ENCODE measurements at places on chromosomes 13 and 19. TPM values are rescaled to one million over a fixed set of nuclear protein-coding genes. Genes with fewer than 3 reads are reported as not detected.

- DNase-seq, result no peak
Measured at GRCh38 chr19:54551950-54552912, 21.4 kb upstream of the LILRA2 start.

GRCh38 chr19:29260477-29261317 is 47.7 kb upstream of the UQCRFS1 start:
- DNase-seq, result no peak

ZIC5 gene
- not detected for total RNA-seq

DNA sequence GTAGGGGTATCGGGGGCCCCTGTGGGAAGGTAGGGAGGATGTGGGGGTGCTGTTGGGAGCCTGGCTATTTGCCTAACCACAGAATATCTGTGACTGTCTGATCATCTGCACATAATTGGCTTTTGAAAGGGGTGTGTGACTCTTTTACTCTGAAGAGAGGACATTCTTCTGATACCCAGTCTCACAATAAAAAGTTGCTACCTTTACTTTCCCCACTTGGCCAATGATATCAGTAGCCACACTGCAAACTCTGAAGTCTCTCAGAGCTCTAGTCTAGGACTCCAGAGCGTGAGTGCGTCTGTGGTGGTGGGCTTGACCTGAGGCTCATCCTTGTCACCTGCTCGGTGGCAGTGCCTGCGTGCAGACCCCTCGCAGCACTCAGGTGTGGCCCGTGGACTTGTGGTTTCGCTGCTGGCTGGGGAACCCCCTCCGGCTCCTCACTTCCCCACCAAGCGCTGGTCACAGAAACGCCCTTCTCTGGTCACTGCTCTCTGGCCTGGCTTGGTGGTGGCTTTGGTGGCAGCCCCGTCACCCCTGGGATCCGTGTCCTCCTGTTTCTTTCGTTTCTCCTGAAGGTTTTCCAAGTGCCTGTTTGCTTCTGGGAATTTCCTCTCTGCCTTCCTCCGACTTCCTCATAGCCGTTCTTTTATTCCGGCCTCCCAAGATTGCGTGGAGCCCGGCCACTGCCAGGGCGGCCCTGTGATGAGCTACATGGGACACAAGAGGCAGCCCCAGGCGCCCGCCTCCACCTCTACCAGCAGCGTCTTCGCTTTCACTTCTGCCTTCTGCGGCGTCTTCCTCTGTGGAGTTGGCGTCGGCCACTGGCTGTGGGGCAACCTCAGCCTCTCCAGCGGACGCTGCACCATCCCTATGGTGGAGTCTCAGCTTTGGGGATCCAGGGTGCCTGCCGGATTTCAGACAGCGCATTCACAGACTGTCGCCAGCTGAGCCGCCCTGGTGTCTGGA is 78.0 kb downstream of the ATP11A start:
- DNase-seq, result no peak

PSG3 gene
- not detected for total RNA-seq

DNA sequence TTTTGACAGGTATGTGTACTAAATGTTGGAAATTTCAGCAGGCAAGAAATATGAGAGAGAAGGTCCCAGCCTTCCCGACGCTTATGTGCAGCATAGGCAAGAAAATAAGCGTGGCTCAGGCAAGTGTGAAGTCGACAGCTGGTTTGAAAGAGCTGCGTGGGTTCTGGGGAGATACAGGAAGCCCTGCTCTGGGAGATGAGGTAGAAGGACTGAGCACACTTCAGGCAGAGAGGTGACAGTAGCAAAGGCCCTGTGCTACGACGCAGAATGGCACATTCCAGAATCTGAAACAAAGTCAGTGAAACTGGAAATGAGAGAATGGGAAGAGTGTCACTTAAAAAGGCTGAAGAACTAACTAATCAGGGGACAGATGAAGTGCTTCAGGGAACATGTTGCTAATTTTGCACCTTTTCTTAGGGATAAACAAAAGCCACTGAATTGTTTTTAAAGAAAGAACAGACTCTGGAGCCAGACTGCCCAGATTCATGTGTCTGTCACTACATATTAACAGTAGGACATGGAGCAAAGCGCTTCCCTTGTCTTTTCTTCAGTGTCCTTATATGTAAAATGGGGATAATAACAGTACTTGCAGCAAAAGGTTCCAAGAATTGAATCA is 160.1 kb downstream of the SPRY2 start:
- no peak for DNase-seq

GRCh38 chr19:43318796-43319314 is 34.6 kb upstream of the CD177 start:
- DNase-seq, result no peak

POU2F2 gene
- total RNA-seq, result 5.3 TPM

GRCh38 chr13:90622541-90622940 is 724.9 kb upstream of the MIR17HG start:
- DNase-seq, result no peak

DNA sequence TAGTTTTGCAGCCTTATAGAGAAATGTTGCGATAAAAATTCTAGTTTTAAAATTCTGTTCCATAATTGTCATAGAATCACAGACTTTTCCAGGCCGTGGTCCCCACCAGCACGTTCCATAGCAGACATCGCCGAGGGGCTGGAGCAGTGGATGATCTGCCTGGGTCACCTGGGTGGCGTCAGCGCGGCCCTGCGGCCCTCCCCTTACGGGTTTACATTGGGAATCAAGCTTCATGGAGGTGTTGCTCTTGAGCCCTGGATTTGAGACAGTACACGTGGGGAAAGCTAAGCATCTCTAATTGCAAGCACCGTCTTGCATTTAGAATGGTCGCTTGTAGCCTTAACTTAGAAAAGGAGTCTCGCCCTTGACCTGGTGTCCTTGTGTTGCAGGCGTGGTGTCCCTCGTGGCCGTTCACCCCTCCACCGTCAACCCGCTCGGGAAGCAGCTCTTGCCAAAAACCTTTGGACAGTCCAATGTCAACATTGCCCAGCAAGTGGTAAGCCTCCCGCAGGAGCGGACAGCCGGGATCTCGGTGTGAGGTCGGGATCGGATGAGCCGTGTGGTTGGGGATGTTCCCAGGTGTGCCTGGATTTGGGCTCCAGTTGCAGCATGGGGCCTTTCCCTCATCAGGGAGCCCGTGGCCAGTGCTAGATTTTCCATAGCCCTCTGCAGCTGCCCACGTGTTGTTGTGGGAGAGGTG is 35.1 kb downstream of the ATP4B start:
- no peak for DNase-seq

- no peak for DNase-seq
Measured at GRCh38 chr19:29324717-29325116, 111.8 kb upstream of the UQCRFS1 start.

CACNA1A gene
- 2.2 TPM for total RNA-seq

DNA sequence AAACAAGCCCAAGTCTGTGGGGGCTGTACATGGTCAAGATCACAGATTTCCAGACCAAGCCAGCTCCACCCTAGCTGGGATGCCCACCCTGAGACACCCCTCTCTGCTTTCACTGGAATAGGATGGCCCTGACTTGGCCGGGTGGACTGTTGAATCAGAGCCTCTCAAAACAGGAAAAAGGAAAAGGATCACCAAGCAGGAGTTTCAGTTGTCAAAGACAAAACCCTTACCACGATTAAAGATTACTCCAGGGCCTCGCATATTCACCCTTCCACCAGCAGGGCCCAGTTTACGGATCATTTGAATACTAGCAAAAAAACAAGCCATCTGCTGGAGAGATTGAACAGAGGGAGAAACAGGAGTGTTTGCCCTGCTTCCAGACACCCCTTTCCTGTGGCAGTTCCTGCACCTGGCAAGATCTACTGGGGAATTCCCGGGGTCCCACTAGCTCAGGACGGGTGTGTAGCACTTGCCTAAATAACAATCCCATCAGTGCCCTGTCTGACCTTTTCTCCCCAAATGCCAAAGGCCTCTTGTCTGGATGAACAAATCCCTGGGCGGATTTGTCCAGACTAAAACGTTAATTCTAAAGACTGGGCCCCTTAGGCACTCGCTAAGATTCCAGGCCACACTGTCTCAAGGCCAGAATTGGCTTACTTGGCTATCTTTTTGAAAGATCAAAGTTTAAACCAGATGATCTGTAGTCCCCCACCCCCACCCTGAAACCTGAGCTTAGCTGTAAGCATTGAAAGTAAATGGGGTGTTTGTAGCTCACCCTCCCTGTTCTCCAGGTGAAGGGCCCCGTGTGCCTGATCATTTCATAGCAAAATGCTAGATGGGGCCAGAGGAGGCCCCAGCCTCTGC is 38.4 kb downstream of the ACTN4 start:
- no peak for DNase-seq

GRCh38 chr13:98279473-98280175 is 102.6 kb upstream of the RNF113B start:
- peak; percentile 83 for DNase-seq

GAPDHS gene
- total RNA-seq, result not detected

GJB2 gene
- total RNA-seq, result 4.9 TPM

DNA sequence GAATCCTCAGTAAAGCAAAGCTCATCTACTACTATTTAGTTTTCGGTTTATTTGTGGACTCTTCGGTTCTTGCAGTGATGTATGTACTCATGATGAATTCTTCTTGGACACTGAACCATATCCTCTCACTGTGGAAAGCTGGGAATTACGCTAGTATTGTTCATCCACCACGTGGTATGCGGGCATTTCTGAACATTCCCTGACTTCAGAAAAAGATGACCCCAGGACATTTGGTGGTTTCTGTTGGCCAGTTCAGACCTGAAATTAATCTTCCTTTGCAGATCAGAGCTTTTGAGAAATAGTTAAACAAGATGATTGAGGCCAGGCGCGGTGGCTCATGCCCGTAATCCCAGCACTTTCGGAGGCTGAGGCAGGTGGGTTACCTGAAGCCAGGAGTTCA is 25.3 kb upstream of the FBN3 start:
- DNase-seq, result no peak

GRCh38 chr13:65154661-65155447 is 2075.3 kb downstream of the PCDH9 start:
- no peak for DNase-seq

MYO9B gene
- total RNA-seq, result 77.3 TPM

DNA sequence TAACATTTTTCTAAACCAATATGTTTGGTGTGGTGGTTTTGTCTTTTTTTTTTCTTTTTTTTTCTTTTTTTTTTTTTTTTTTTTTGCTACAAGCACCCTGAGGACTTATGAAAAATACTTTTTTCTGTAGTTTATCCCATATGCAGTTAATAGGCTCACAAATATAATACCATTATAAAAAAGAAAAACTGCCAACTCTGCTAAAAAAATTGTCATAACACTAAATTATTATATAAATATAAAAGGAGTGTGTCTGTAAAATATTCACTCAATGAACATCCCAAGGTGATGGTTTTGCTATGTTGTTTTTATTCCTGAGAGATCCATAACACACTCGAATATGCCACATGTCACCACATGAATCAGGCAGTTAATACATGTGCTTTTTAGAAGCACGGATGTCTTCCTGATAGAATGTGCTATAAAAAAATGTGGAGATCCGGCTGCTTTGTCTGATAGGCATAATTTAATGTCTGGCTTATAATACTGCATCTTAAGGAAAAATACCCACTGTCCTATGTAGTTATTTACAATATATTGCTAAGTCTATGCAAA is 110.7 kb upstream of the ZNF507 start:
- no peak for DNase-seq

ADAMTSL5 gene
- 12.5 TPM for total RNA-seq

CPT1C gene
- total RNA-seq, result 3.1 TPM

DNA sequence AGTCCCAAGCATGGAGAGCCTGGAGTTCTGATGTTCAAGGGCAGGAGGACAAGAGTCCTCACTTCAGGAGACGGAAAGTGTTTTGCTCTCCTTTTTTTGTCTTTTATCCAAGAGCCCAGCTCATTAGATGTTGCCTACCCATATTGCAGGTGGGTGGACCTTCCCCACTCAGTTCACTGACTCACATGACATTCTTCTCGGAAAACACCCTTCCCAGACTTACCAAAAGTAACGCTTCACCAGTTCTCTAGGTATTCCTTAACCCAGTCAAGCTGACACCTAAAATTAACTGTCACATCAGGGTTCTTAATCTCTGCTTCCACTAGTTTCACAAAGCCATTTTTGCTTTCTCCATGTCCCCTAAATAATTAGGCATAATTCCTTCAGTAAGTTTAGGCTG is 2215.4 kb upstream of the PCDH20 start:
- no peak for DNase-seq

GRCh38 chr19:32658527-32658926 is 16.5 kb downstream of the ANKRD27 start:
- no peak for DNase-seq

Measured in ureter (tissue), 1 donor.